Karpas-422 (cell line): ENCODE measurements at places on chromosomes 6 and 20.

DNA sequence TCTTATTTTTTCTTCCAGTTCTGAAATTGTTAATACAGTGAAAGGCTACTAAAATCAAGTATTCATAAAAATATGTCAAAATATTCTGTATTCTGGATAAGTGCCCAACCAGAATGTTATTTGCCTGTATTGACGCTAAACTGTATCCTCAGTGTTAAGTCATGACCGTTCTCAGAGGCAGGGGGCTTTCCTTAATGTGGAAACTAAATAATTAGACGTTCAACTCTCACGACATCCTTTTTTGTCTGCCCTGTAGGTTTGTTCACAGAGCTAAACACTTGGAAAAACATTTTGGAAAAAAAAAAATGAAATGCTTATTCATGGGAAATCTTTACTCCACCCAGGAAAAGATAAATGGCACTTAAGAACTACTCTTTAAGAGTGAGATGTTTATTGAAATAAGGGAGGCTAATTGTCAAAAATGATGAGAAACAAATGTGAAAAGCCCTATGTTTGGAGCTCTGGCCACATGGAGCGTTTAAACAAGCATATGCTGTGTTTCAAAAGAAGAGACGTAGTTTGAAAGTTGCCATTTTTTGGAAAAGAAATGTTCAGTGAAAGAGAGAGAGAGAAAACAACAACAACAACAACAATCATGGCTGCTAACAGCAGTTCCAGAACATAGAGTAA lies 453.1 kb upstream of the MARCKS start:
- no peak for DNase-seq

GRCh38 chr6:135129136-135129856 lies 51.8 kb upstream of the MYB start:
- DNase-seq, result no peak

GRCh38 chr20:57991211-57991881 lies 237.1 kb downstream of the ANKRD60 start:
- DNase-seq, result no peak

DNA sequence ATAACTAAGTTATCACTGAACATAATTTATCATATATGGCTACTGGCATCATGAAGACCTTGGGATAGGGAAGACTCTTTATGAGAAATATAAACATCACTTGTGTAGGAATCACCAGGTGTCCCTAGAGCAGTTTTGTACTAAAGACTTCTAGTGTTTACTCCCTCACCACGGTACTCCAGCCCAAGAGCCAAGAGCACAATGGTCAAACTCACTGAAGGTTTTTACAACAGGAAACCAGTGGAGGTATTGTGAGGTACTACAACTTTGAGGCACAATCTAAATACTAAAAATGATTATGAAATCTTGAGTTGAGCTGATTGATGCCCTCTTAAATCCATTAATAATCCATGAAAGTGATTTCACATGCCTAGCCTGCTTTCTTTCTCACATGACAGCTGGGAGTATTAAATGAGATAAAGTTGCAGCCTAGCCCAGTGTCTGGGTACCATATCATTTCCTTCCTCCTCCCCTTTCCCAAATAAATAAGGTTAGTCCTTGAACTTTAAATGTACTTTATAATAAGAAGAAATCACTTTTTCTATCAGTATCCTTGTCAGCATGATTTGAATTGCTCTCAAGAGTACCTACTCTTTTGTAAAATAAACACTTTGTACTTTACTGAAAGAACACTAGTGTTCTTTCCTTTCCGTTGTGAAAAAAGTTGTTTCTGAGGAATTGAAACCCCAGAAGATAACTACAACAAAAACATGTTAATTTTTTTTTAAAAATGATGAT lies 26.5 kb downstream of the GLO1 start:
- no peak for DNase-seq

GRCh38 chr20:46279103-46279502 lies 29.2 kb downstream of the CDH22 start:
- no peak for DNase-seq
